ENCODE measurements at places on chromosomes 2 and 18.

- no peak for DNase-seq
Observed at GRCh38 chr2:98394595-98395153, 48.4 kb downstream of the CNGA3 start.

GRCh38 chr2:196274387-196274809 lies 103.0 kb upstream of the STK17B start:
- no peak for DNase-seq

DNA sequence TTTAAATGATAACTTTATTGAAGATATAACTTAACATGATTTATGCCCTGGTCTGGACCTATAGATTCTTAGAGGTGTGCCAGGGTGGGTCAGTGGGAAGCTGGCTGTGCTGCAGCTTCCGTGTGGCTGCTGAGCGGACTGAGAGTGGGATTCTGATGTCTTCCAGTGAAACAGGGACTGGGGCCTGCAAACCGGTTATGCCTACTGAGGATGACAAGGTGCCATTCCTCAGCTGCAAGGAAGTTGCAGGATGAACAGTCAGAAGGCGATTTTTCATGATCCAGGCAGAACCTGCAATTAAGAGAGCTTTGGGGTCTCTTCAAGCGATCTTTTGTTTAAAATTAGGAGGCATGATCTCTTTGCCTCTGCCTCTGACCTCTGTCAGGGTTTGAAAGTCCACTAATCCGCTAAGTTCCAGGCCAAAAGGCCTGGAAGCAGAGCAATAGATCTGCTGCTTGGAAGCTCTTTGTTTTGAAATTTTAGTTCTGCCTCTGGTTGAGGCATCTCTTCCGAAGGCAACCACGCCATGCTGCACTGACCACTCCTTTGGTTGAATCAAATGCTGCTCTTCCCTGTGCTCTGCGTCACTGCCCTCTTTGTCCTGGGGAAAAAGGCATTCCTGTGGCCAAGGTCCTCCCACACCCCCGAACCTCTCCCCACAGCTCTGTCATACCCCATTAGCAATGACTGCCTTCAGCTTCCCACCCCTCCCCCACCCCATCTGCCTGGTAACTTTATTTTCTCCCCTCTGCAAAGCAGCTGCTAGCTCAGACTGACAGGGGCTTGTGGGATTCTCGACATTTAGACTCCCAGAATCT lies 2.0 kb downstream of the TMEM169 start:
- DNase-seq: no peak

DNA sequence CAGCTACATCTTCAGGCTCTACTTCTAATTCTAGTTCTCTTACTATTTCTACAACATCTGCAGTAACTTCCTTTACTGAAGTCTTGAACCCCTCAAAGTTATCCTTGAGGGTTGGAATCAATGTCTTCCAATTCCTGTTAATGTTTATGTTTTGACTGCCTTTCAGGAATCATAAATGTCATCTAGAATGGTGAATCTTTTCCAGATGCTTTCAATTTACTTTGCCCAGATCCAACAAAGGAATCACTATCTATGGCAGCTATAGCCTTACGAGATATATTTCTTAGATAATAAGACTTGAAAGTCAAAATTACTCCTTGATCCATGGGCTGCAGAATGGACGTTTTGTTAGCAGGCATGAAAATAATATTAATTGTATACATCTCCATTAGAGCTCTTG lies 123.9 kb downstream of the PDE1A start:
- DNase-seq: no peak

GRCh38 chr2:535222-535621 lies 142.0 kb downstream of the TMEM18 start:
- no peak for DNase-seq

- DNase-seq: no peak
Observed at GRCh38 chr2:147173189-147173581, 671.6 kb upstream of the ACVR2A start.

DNA sequence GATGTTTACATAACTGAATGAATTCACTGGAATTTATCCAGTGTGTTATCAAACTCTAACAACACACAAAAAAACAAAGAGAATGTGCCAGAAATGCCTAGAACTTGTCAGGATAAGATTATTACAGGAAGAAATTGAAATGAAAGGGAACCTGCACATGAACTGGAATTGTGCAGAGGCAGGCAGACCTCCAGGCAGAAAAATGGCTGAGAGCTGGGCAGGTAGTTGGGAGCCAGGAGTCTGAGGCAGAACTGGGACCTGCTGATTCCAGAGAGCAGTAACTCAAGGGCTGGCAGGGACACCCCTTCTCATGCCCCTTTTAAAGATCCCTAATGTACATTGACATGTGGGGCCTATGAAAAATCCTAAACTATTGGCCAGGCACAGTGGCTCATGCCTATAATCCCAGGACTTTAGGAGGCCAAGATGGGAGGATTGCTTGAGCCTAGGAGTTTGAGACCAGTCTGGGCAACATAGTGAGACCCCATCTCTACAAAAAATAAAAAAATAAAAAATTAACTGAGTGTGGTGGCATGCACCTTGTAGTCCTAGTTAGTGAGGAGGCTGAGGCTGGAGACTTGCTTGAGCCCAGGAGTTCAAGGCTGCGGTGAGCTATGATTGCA lies 674 bp upstream of the SP110 start:
- no peak for DNase-seq

GRCh38 chr2:15145919-15146318 lies 415.2 kb downstream of the NBAS start:
- no peak for DNase-seq

DNA sequence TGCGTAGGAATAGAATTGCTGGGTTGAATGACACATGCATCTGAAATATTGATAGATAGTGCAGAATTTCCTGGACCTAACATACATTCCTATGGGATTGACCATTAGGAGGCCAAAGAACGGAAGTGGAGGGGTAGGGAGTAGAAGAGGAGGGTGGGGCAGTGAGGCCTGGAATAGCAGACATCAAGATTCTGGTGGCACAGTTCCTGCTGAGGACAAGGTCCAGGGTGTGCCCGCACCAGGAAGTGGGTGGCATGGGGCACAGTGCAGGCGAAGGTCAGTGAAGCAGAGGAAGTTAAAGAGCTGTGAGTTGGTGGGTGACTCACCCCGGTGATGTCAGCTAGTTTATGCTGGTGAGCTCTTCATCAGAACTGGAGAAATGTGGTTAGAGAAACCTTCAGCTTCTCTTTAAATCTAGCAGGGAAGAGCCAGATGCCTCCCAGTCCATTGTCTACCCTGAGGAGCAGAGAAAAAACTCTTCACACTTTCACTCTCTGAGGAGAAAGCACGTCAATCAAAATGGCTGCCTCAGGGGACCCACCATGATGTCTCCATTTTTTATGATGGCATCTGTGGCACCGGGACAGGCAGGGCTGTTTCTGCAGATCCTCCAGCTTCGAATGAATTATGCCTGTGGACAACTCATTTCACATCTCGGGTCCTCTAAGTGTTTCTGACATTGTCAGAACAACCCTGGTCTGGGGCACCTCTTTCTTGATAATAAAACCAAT lies 55.9 kb upstream of the CTLA4 start:
- peak; percentile 57 for DNase-seq

GRCh38 chr2:169237939-169238338 lies 124.4 kb downstream of the LRP2 start:
- no peak for DNase-seq

DNA sequence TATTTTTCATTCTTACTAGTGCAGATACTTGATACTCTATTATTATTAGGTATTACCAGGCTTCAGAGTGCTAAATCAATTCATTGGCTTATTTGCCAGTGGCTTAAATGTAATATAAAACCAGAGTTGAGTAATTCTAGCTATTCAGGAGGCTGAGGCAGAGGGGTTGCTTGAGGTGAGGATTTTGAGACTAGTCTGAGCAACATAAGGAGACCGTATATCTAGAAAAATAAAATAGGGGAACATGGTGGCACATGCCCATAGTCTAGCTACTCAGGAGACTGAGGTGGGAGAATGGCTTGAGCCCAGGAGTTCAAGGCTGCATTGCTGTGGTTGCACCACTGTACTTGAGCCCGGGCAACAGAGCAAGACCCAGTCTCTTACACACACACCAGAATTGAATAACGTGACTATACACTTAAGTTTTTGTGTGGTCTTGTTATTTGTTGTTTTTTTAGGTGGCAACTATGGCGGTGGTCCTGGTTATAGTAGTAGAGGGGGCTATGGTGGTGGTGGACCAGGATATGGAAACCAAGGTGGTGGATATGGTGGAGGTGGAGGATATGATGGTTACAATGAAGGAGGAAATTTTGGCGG lies 4.8 kb downstream of the HNRNPA3 start:
- no peak for DNase-seq

- no peak for DNase-seq
Observed at GRCh38 chr2:238345297-238345968, 25.1 kb downstream of the TRAF3IP1 start.

- no peak for DNase-seq
Observed at GRCh38 chr2:114006460-114006859, 116.6 kb downstream of the ACTR3 start.

DNA sequence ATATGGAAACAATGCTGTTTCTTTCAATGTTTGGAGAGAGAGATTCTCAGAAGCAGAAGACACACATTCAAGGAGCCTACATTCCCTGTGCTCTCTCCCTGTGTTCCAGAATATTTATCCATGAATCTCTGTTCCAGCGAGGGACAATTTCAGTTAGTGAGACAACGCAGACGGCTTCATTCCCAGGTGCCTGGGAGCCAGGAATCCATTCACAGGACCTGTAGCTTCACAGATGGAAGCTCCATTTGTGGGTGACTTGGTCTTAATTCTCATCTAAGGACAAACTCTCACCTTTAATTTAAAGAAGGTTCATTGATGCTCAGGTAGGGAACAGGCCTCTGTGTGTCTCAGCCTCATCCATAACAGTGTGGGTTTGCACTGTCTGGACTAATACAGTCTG lies 1156.6 kb downstream of the RPIA start:
- DNase-seq: no peak

- peak; percentile 36 for DNase-seq
Observed at GRCh38 chr18:3596637-3597384, 146.8 kb downstream of the TGIF1 start.

DNA sequence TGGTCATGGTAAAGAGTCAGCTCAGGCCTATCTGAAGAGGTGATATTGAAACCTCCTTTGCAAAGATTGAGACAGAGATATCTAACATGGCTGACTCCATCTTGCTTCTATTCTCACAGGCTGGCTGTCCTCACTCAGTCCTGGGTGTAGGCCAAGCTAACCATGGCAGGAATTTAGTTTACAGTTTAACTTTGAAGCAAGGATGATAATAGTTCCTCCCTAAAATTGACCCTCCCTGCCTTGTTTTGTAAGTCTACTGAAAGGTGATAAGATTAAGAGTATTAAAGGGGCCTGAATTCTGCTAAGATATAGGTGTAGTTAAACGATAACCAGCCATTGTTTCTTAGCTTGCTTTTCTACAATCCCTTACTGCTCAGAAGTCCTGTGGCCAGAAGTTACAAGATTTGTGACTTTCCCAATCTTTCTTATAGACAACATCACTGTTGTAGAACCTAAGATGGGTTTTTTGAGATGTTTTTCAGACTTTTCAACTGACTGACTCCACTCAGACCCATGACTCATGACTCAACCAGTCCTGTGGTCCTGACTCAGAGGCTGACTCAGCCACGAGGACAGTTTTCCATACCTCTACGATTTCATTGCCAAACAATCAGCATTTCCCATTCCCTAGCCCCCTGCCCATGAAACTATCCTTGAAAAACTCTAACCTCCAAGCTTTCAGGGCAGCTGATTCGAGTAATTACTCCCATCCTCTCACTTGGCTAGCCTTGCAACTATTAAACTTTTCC lies 195.7 kb upstream of the SESTD1 start:
- no peak for DNase-seq

GRCh38 chr2:105761931-105762515 lies 17.3 kb downstream of the NCK2 start:
- no peak for DNase-seq

DNA sequence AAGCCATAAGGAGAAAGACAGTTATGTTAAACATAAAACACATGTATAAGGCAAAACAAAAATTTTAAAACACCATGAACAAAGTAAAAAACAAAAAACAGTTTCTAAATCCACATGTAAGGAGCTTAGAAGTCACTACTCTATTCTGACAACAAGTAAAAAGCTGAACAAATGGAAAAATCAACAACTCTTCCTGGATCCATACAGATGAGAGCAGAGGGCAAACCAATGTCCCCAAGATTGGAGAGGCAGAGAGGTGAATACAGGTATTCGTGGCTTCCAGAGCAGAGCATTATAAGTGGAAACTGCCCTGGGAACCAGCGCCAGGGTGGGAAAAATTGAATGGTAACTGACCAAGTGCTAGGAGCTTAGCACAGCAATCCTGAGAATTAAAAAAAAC lies 93.5 kb downstream of the SPIRE1 start:
- no peak for DNase-seq

DNA sequence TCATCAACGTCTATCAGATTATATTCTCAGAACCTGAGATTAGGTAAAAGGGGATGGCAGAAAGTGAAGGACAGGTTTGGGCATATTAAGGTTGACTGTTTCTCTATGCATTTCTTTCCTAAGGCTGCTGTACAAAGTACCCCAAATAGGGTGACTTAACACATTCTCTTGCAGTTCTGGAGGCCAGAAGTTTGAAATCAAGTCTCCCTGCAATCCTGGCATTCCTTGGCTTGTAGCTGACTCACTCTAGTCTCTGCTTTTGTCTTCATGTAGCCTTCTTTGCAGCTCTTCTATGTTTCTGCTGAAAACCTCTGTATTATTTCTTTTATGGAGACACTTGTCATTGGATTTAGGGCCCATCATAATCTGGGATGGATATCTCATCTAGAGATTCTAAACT lies 364.3 kb downstream of the PLCL1 start:
- no peak for DNase-seq

Data from activated gamma-delta T cell treated with anti-CD3 and anti-CD28 coated beads, Interleukin-2, amount 50 U/mL, for 16 hours (primary cell).